ENCODE measurements at places on chromosomes 16 and 17. TPM values are rescaled to one million over a fixed set of nuclear protein-coding genes. Genes with fewer than 3 reads are reported as not detected.

DNA sequence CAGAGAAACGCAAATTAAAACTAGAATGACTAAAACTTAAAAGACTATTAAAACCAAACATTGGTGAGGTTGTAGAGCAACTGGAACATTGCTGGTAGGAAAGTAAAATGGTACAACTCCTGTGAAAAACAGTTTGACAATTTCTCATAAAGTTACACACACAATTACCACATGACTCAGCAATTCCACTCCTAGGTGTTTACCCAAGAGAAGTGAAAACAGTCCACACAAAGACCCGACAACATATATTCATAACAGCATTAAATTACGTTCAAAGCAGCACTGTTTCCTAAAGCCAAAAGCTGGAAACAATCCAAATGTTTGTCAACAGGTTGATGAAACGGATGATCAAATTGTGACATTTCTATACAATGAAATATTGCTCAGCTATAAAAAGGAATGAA is 26.5 kb upstream of the ALOX12 start:
- DNase-seq: no peak

GRCh38 chr17:76611758-76612157 is 26.1 kb upstream of the ST6GALNAC2 start:
- no peak for DNase-seq

DNA sequence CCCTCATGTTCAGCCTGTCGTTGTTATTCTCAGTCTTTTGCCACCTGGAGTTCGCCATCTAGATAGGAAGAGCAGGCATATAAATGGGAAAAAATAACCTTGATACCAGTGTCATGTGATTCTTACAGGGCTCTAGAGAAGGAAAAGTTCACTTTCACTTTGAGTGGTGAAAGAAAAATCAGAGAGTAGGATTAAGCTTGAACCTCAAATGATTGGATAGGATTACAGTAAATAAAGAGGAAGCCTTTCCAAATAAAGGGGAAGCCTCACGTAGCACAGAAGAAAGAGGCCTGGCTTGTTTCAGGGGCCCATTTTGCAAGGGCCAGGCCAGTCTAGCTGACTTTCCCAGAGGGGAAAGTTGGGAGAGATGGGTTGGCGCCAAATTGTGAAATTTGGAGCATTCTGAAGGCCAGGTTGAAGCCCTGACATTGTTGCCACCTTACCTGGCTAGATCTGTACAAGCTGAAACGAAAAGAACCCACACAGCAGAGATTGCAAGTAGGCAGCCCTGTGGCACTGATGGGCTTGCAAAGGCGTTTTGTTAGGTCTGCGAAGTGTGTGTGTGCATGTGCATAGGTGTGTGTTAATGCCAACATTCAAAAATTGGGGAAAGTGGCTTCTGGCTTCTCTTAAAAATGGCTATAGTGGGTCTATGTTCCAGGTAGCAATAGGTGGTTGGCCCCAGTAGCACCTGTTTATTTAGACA is 38.8 kb downstream of the TMC6 start:
- DNase-seq: no peak

GRCh38 chr17:48131216-48131824 is 23.8 kb downstream of the SNX11 start:
- peak; percentile 71 for DNase-seq

DNA sequence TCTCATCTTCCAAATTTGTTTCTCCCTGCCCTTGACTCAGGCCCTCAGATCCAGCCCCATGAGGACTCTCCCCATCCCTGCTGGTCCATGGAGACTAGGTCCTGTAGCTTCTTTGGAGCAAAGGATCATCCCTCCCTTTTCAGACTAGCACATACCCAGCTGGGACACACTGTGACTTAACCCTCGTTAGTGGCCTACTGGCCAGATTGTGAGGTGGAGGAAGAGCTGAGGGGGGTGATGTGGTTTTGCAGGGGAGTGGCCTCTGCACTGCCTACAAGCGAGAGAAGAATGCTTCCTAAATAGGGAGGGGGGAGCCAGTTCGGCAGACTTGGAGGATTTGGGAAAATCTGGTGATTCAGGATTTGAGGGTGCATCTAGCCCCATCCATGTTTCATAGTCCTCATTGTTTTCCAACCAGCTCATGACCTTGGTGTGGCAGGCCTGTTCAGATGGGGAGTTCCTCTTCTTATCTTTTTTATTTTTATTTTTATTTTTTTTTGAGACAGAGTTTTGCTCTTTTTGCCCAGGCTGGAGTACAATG is 47.8 kb upstream of the SLC47A1 start:
- DNase-seq: no peak

DNA sequence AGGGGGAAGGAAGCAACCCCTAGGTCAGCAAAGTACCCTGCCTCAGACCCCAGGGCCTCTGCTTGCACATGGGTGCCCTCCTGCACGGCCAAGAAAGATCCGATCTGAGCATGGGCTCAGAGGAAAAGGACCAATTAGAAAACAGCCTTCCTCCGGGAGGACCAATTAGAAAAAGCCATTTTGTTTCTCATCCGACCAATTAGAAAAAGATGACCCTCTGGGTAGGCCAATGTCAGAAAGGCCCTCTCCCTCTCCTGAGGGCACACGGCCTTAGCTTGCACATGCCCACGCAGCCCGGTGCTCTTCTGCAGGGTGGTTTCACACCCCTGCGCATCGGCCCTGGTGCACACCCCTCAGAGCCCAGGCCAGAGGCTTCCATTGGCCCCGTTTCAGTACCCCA is 5.1 kb upstream of the CISD3 start:
- no peak for DNase-seq

- no peak for DNase-seq
Measured at GRCh38 chr17:66712453-66712852, 122.5 kb upstream of the CACNG5 start.

GRCh38 chr17:68771867-68772515 is 170.8 kb upstream of the FAM20A start:
- DNase-seq: no peak

DNA sequence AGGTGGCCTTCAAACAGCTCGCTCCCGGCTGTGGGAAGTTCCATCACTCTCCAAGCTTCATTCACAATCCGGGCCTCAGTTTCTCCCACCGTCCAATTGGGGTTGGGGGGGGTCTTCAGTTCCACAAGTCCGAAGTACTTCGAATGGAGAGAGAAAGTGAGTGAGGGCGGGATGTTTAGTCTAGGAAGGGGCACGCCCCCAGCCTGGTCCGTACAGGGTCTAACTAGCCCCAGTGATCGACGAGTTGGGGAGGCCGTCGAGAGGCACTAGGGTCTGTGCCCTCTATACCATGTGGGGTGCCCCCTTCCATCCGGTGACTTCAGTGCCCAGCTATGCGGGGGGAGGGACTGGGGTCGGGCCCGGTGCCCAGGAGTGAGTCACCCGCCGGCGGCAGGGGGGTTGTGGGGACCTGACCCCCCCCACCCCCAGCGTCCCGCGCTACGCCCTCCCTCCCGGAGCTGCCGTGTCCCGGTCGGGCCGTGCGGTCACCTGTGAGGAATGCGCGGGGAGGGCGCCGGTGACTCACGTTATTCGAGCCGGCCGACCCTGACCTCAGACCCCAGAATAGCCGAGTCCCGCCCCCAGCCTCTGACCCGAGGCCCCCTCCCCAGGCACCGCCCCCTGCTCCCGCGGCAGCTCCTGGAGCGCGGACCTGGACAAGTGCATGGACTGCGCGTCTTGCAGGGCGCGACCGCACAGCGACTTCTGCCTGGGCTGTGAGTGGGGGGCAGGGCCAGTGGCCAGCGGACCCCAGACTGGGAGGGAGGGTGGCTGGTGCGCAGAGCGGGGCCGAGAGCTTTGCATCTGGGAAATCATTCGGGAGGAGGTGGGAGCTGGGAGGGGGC is 658 bp downstream of the TNFRSF12A start:
- DNase-seq: peak; percentile 83

DNA sequence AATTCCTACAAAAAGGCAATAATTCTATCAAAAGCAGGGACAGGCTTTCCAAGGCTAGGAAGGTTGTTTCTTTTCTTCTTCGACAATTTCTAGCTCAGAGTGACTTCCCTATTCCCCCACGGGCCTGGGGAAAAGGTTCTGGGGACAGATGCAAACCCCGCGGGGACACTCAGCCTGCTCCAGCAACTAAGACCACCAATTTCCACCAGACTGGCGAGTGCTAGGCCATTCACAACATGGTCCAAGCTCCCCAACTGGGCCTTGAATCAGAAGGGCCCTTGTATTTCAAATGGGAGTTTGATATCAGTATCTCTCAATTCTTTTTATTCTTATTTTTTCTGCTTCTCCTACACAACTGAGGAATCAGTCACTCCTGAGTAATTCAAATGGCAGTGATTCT is 86.7 kb downstream of the USP31 start:
- DNase-seq: no peak

COPS3 gene
- 97.4 TPM for total RNA-seq

Data from activated naive CD4-positive, alpha-beta T cell treated with anti-CD3 and anti-CD28 coated beads, Interleukin-2, amount 50 U/mL, for 72 hours (primary cell).